Cerebellar nuclear complex (tissue), 1 donor: ENCODE measurements at places on chromosomes 2 and 18.

- DNase-seq: no peak
These were observed 279.0 kb upstream of the FIGN start for GRCh38 chr2:164014791-164015190.

DNA sequence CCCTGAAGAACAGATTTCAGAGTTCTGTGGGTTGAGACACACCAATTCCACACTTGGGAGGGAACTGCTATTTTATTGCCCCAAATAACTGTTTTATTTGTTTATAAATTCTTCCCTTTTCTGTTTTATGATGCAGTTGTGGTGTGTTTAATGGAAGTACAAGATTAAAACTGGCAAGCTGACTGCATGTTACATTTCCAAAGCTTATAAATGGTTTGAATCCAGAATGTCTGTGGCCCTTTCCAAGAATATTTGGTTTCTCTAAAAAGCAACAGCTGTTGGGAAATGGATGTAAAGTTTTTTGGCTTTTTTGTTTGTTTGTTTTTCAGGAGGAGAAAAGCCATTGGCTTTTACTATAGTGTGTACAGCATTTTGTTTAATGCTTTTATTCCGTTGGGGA, 234.5 kb downstream of the MTX2 start:
- DNase-seq: no peak

GRCh38 chr2:100059638-100060037, 82.8 kb downstream of the AFF3 start:
- no peak for DNase-seq

DNA sequence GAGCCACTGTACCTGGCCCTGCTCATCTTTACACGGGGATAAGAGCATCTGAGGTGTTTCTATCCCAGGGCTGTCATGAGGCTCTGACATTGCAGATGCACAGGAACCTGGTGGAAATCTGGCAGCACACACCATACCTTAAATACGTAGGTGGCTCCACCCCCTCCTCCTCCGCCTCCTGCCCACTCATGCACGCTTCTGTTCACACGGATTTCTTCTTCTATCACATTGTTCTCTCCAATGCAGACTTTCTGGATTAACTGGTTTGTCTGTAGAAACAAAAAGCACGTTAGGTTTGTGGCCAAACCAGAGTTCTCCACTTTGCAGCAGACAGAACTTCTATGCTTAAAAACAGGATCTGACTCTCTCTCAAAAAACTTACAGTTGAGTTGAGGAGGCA, 118.2 kb downstream of the CLIP4 start:
- no peak for DNase-seq

DNA sequence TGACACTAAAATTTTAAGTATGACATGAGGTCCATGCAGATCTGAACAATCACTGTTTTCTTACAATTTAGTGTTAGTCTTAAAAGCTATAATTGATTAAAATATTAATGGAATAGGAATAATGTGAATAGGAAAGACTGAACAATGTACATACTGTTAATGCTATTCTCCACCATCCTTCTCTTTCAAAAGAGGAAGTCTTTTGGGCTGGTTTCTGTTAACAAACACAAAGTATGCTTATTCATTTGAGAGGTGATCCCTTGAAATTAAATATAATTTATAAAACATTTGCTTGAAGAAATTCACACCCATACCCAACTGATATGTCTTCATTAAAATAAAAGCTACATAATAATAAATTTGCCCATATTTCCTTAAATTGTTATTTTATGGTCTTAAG, 2.3 kb downstream of the STPG4 start:
- DNase-seq: no peak

DNA sequence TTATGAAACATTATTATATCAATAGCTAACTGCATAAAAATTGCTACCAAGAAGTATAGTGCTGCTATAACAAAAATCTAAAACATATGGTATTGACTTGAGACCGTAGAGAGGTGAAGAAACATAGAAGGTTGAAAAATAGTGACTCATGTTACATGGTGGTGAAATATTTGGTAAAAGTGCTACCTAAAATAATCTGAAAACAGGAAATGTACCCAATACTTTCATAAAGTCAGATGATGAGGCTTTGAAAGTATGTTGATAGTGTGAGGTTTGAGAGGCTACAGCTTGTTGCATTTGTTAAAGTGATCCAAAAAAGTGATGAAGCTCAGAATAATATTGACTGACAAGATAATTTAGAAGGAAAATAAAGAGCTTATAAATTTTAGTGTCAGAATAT, 718.7 kb upstream of the SLC8A1 start:
- DNase-seq: no peak

GRCh38 chr18:5052491-5052890, 144.6 kb downstream of the AKAIN1 start:
- DNase-seq: no peak

GRCh38 chr2:24380820-24381219, 20.5 kb upstream of the ITSN2 start:
- no peak for DNase-seq

DNA sequence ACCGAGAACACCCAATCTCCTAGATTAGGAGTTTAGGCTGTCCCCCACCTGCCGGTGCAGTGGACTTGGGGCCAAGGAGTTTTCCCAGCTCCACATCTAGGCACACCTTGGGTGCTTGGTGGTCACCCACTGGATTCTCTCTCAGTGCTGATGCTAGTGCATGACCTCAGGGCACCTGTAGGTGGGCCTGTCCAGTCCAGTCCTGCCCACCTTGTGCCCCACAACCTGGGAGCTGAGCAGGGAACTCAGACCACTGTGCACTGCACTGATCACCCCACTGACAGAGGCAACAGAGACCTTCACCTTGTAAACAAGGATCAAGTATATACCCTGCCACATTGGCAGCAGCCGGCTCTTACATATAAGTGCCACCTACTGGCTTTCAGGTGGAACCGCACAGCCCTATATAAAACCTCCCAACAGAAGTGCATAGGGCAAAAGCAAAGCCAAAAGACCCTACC, 12.7 kb upstream of the CDH19 start:
- DNase-seq: no peak

- DNase-seq: no peak
These were observed 643 bp downstream of the PLCL1 start for GRCh38 chr2:197804758-197805714.

DNA sequence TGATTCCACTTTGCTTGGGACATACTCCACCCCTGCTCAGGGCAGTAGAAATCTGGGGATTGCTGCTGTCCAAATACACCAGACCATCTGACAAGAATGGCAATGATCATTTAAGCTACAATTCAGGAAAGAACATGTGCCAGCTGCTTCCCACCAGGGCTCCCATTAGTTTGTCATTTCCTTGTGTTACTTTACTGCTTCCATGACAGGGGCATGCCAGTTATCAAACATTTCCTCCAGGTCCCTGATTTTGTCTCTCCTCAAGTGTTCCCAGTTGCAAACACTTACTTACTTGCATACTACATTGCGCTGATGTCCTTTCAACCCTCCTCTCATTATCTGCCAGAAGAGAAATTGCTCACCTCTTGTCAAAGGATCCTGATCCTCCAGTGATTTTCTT, 474.5 kb upstream of the DCC start:
- no peak for DNase-seq

DNA sequence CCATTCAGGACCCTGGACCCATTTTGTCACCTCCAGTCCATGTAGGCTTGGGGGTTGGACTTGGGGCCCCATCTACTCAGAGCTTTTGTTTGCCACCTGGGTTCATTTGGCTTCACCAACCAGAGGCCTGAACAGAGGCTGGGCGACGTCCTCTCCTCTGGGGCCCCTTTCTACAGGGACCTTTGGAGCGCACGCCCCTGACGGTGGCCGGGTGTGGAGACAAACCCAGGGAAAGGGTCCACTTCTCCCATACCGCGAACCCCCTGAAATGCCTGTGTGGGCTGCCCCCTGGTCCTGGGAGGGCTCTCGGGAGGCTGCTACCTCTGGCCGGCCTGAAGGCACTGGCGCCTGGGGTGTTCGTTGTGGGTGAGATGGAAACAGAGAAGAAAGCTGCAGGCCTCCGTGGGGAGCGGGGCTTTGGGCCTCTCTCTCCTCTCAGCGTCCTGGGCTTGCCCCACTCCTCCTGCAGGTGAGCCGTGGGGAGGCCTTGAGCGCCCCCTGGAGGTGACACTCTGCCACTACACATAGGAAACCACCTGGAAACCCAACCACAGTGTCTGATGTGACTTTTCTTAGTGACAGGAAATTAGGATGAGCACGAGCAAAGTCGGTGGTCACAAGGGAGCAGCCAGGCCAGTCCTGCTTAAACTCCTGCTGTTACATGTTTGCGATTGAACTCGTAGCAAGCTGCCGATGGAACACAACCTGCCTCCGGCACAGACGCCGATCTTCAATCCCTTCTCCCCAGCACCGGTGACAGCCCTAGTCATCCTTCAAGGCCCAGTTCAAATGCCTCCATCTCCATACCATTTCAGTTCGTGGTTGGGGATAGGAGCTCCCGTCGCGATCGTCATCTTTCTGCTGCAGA, 12.0 kb upstream of the NTSR2 start:
- no peak for DNase-seq

DNA sequence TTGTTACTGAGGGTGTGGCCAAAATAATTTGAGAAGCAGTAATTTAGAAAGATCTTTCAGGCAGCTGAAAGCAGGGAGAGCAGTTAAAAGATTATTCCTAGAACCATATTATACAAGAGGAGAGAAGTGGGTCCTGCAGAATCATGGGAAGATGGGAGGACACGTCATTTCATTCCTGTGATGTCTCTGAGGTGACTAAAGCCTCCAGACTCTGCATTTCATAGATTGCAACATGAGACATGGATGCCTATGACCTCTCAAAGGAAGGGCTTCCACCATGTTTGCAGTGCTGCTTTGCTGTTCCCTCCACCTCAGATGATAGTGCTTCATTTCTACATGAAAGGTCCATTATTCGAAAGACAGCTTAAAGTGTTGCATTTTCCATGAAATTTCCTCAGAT, 788.4 kb downstream of the TSN start:
- DNase-seq: no peak

DNA sequence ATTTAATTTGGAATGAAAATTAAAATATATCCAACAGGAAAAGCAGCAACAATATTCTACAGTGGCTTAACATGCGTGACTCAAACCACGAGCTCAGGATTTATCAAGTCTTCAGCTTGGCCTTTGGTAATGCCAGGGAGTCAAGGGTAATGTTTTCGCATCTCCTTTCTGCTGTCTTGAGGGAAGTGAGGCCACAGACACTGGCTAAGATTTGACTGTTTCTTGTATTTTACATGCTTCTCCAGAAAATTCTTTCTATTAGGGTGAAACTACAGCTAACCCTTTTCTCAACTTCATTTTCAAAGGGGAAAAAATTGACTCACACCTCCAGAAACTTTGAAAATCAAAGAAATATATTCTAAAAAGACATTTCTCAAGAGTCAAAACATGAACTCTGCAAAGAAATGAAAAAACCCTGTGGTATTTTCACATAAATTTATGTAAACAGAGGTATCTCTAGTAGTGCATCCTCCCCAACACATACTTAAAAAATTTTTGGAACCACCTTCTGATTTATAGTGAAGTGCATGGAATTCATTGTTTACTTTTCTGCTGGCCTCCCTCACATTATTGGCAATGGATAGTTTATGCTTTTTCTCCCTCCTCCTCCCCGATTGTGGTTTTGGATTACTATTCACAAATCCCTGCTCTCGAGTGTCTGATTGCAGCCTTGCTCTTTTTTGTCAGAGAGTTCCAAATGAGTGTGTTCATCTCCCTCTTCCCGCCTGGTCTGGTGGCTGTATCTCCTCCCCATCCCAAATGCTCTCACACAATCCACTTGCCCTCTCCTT, 48.7 kb downstream of the DPP4 start:
- no peak for DNase-seq

GRCh38 chr2:19261061-19261460, 97.4 kb downstream of the OSR1 start:
- DNase-seq: no peak

DNA sequence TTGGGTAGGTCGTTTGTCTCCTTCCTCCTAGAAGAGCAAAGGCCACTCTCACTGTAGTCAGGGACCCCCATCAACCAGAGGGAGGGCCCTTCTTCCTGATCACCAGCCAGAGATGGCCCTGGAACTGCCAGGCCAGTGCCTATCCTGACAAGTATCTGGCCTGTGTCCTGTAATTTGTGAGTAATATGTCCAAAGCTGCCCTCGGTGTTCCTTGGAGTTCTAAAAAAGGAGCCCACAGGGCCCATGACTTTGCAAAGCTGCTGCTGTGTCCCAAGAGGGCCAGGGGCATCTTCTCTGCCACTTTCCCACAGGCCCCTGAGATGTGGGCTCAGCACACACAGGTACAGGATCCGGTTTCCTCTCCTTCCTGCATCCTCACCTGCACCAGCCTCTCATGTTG, 212.4 kb downstream of the SEPTIN10 start:
- DNase-seq: no peak

GRCh38 chr2:240561325-240561971, 1.3 kb downstream of the DUSP28 start:
- DNase-seq: no peak

- DNase-seq: no peak
These were observed 190.7 kb upstream of the SMAD7 start for GRCh38 chr18:49141491-49141890.

DNA sequence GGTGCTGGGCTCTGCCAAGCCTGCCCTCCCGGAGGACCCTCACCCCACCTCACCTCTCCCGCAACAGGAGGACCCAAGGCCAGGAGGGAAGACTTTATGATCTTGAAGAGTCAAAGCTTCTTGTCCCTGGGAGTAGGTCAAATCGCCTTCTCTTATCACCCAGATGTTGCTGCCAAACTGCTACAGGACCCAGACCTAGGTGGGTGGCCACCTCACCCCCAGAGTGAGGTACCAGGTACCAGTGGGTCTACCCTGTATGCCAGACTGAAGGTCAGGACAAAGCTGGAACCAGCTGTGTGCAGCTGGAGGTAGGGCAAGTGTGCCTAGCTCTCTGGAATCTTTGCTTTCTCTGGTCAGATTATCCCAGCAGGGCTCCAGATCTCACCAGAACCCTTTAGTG, 197.2 kb downstream of the ZFP36L2 start:
- DNase-seq: no peak

DNA sequence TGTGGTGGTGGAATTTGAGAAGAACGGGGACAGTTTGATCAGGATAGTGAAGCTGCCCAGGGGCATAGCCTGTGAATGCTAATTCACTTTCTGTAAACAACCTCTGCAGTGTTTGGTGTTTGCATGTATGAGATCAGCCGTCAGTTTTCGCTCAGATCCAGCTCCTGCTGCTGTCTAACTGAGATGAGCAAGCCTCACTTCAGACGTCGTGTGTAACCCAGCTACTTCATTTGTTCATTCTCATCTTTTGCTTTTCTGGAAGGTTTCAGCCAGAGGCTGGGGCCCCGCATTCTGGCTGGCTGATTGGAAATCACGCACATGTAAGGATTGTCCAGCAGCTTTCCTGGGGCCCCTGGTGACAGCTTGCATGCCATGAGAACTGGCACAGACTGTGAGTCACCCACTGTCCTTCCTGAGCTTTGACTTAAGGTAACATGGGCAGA, 48.9 kb downstream of the LDLRAD4 start:
- DNase-seq: no peak
